ENCODE measurements at places on chromosomes 2 and 18.

DNA sequence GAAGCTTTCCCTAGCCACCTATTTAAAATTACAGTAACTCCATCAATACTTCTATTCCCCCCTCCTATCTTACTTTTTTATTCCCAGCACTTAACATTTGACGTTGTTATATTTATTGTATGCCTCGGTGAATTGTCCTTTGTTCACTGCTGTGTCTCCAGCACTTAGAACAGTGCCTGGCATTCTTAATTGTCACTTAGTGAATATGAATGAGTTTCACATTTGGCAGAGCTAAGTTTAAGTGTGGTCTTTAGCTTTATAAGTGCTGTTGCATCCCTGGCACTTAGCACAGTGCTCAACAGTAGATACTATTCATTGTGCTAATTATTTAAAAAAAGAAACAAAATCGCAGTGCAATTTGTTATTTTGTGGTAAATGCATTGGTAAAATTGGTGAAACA is 1.7 kb downstream of the RMP24 start:
- no peak for DNase-seq

DNA sequence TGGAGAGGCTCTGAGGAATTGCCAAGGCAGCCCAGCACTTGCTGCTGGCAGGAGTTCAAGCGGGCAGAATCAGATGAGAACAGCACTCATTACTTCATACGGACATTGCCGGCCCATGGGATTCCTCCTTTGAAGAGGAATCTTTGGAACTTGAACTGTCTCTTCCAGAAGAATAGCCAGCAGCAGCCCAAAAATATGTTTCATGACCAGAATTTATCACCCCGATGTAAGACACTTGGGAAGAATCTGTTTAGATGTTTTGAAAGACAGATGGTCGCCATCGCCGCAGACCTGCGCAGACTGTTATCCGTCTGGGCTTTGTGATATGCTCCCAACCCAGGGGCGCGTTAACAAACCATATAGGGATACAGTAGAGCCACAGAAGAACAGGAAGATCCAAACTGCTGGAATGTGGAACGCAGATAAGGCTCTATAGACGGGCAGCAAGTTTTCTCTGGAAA is 3.7 kb upstream of the ADI1 start:
- no peak for DNase-seq

GRCh38 chr2:175123254-175123653 is 44.7 kb downstream of the ATF2 start:
- no peak for DNase-seq

- no peak for DNase-seq
These were observed 131.5 kb upstream of the SERTAD2 start for GRCh38 chr2:64785245-64785644.

DNA sequence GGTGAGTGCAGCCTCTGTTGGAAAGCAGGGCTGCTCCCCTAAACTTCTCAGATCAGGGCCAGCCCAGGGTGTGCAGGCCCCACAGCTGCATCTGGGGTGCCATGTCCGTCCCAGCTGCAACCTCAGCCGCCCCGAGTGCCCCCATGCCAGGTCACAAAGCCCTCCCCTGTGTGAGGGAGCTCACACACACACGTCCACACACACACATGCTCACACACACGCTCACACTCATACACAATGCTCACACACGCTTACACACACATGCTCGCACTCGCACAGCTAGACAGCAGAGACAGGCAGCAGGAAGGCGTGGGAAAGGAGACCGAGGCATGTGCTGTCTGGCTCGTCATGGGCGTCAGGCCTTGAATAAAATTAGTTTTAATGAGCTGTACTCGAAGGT is 55.4 kb downstream of the ADI1 start:
- no peak for DNase-seq

GRCh38 chr2:150469706-150470274 is 17.7 kb downstream of the RND3 start:
- no peak for DNase-seq

- no peak for DNase-seq
These were observed 138.4 kb upstream of the ALPP start for GRCh38 chr2:232239951-232240681.

GRCh38 chr2:160324161-160324800 is 124.2 kb upstream of the ITGB6 start:
- peak; percentile 59 for DNase-seq

DNA sequence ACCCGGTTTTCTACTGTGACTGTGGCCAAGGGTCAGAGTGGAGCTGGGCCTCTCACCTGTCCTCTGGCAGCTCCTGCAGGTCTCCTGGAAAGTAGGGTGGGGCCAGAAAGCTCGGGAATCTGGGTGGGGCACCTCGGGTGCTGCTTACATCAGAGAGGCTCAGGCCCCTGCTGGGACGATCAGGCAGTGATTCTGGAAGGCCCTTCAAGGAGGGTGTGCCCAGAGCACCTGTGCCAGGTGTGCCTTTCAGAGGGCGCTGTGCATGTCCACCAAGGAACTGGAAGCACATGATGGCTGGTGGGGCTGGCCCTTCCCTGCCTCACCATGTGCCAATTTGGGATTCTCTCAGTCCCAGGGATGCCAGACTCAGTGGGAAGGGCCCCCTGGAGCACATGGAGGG is 44.0 kb downstream of the ATP6V1C2 start:
- DNase-seq = no peak

GRCh38 chr2:64477979-64478378 is 24.0 kb downstream of the LGALSL start:
- DNase-seq = no peak

- peak; percentile 36 for DNase-seq
These were observed 119.2 kb downstream of the CACNB4 start for GRCh38 chr2:151979694-151980093.

DNA sequence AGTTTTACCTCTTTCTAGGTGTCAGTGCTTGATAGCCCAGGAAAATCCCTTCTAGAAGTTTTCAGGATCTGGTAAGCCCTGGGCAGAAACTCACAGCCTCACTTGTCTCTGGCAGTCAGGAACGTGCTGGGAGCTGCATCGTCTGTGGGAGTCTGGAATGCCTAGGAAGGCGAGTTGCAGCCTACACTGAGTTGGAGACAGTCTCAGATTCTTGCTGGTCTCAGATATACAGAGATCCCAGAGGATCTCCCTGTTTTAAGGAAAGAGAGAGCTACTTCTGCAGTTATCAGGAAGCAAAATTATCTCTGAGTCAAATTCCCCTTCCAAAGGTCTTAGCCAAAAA is 104.4 kb upstream of the CDC42EP3 start:
- DNase-seq = no peak

DNA sequence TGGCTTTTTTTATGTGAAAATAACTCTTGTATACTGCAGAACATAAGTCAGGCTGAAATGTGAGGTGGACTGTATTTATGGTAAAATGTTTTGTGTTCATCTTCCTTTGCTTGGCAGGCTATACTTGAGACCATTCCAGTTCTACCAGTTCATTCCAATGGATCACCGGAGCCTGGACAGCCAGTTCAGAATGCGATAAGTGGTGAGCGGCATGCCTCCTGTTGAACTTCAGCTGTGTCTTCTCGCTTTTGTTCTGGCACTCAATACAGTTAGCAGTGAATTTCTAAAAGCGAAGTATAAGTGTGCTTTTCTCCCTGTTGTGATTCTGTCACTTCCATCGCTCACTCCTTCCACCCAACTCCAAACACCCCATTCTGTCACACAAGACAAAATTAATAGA is 138.5 kb downstream of the ARHGAP28 start:
- no peak for DNase-seq

- DNase-seq = no peak
These were observed 419.9 kb downstream of the PIK3C3 start for GRCh38 chr18:42374961-42375360.

GRCh38 chr2:161842736-161843433 is 218.7 kb downstream of the SLC4A10 start:
- DNase-seq = no peak

- no peak for DNase-seq
These were observed 14.9 kb upstream of the GALR1 start for GRCh38 chr18:77234504-77235365.

- no peak for DNase-seq
These were observed 257.2 kb upstream of the SYT4 start for GRCh38 chr18:43534511-43534910.

DNA sequence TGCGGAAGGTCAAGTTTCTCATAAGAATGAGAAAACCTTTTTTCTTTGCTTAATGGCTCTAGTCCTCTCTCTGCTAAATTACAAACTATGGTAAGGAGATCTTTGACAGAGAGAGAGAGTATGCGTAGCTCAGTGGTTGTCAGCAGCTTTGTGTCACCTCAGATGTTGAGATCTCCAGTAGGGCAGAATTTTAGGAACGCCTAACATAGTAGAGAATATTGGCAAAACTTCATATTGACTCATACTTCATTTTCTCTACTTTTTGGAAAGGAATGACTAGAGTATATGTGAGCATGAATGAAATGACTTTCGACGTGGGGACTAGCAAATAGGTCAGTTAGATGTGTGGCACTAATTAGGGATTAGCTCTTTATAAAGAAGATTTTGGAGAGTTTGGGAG is 64.0 kb downstream of the WDR7 start:
- no peak for DNase-seq

DNA sequence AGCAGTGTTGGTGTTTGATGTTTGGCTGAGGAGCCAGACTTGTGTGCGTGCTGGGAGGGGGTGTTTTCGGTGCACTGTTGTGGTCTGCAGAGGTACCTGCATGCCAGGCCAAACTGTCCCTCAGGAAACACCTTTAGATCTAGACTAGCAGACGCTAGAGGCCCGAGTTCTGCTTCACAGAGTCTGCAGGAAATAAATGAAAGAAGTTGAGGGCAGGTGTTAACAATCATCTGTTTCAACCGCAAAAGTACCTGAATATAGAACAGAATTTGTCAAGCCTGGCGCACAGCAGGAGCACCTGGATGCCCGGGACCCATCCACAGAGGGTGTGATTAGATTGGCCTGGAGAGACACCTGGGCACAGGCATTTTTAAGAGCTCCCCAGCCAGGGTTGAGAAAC is 40.5 kb upstream of the REL start:
- no peak for DNase-seq

- peak; percentile 21 for DNase-seq
These were observed 821 bp upstream of the EPHA4 start for GRCh38 chr2:221572821-221573429.

- DNase-seq = peak; percentile 37
These were observed 4.2 kb upstream of the HOXD13 start for GRCh38 chr2:176088048-176088936.

GRCh38 chr18:60180671-60181070 is 191.9 kb downstream of the MC4R start:
- no peak for DNase-seq

DNA sequence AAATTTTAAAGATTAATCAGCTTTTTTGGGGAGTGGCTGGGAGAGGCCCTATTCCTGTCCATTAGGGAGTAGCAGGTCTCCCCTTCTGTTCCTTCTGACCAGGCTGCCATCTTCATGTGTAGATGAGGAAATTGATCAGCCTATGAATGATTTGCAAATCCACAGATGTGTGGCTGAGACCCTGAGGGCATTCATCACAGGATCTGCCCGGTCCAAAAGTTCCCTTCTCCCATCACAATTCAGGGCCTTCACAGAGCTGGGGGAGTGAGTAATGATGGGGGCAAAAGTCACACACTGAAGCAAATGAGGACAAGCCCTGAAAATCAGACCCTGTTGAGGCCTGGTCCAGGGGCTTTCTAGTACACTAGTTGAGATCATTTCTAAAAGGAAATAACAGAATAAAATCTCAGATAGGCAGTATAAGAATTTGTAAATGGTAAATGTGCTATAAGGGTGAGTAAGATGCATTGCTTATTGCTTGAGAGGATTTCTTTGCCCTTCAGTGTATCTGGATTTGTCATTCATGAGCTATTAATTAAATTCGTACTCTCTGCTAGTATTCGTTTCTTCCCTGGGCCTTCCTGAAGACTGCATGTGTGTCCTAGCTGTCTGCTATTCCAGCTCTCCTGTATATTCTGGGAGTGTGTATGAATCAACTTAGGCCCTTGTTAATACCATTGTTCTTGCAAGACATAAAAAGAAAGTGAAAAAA is 53.2 kb downstream of the SETBP1 start:
- DNase-seq = no peak

DNA sequence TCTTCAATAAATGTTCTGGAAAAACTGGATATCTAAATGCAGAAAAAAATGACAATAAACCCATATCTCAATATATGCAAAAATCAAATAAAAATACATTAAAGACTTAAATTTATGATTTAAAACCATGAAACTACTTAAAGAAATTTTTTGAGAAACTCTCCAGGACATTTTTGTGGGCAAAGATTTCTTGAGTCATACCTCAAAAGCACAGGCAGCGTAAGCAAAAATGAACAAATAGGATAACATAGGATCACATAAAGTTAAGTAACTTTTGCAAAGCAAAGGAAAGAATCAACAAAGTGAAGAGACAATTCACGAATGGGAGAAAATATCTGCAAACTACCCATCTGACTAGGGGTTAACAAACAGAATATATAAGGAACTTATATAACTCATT is 1545.5 kb downstream of the SUCLG1 start:
- DNase-seq = no peak

DNA sequence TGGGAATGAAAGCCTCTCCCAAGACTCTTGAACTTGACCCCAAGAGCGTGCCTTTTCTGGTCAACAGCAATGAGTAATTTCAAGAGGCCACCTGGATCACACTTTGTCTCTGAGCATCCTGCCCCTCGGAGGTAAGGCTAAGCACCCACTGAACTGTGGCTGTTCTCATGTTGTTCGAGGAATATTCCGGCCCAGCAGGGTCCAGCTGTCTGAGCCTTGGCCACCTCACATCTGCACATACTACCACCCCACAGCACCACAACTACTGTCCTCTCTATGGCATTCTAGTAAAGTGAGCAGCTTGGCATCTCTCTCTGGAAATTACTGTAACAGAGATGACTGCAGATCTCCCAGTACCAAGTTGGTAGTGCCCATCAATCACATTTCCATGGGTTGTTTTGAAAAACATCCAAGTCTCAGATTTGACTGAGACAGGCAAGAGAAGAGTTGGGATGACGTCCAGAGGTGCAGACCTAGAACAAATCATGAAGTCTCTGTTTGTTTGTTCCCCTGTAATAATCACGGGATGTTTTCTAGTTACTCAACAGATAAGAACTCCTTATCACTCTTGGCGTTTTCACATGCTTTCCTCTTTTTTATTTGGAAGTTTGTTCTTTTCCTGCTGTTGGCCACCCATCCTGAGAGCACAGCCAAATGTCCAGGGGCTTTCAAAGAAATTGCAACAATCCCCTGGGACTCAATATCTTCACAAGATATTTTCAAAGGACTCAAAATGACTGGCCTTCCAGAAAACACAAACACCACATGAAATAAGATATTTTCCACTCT is 336.0 kb upstream of the TNP1 start:
- DNase-seq = no peak

GRCh38 chr2:239509373-239510143 is 108.7 kb upstream of the HDAC4 start:
- DNase-seq = peak; percentile 68

- DNase-seq = no peak
These were observed 204.1 kb downstream of the GLI2 start for GRCh38 chr2:120939595-120940318.

- DNase-seq = no peak
These were observed 96.6 kb downstream of the ALPK2 start for GRCh38 chr18:58532298-58532697.

Measured in inflammatory macrophage treated with lipopolysaccharide for 4 hours (primary cell).